ENCODE measurements at places on chromosomes 12 and 14. TPM values are rescaled to one million over a fixed set of nuclear protein-coding genes. Genes with fewer than 3 reads are reported as not detected.

PLEKHG7 gene
- total RNA-seq: not detected

CMA1 gene
- total RNA-seq: not detected

OR6C74 gene
- total RNA-seq: not detected

TOMM20L gene
- not detected for total RNA-seq

SRGAP1 gene
- 12.3 TPM for total RNA-seq

JAG2 gene
- total RNA-seq: 0.57 TPM

PLEKHD1 gene
- total RNA-seq: under 0.01 TPM

TMEM63C gene
- 0.71 TPM for total RNA-seq

RNASE7 gene
- not detected for total RNA-seq

NPFF gene
- not detected for total RNA-seq

RPL10L gene
- total RNA-seq: not detected
